Right lung (tissue), 10 donors: ENCODE measurements at places on chromosomes 3 and 15.

DNA sequence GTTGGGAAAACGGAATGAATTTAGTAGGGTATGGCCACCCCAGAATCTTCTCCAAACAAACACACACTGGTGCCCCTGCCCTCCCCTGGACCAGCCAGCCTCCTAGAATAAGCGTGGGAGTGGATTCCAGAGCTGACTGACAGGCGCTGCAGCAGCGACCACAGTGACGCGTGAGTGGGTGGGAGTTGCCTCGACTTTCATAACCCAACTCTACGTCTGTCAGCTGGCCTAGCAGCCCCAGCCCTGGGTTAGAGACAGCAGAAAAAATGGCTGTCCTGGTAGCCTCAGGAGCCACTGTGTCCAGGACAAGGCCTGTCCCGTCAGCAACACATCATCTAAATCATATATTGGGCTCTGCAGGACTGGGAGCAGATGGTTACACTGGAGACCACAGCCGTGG, 10.0 kb downstream of the PLA2G4B start:
- no peak for DNase-seq

GRCh38 chr15:85312486-85312885, 67.9 kb upstream of the AKAP13 start:
- DNase-seq: no peak

GRCh38 chr3:178849199-178849910, 222.3 kb downstream of the ZMAT3 start:
- DNase-seq: no peak

DNA sequence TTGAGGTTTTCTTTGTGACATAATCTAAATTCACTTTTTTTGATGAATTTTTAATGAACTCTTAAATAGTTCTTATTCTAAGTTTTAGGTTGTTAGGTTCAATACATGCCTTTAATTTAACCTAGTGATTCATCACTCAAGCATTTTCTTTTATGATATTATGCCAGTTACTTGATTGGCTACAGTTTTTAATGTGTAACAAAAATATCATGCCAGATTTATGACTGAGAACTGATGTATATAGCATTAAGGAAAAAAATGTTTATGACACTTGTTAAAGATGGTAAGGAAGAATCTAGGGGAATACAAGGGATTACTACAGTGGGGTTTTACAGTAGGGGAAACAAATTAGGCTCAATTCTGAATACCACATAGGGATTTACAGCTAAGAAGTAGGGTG, 103.1 kb downstream of the VGLL3 start:
- no peak for DNase-seq

DNA sequence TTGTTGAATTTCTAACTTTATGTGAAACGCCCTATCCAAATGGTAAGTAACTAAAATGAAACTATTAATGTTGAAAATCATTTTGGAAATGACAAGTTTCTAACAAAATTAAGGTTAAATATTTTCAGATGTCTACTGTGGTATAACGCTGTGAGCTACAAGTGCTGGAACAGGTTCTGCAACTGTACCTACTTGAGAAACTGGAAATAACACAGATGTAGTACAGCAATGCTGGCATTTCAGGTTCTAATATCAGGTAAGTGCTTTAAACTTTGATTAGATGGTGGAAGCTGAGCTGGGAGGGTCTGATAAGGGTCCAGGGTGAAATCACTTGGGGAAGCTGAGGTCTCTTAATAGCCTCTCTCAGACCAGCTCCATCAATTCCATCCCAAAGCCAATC, 315.1 kb downstream of the STXBP5L start:
- DNase-seq: peak; percentile 35

- DNase-seq: no peak
Measured at GRCh38 chr3:104989878-104990277, 376.8 kb upstream of the ALCAM start.

DNA sequence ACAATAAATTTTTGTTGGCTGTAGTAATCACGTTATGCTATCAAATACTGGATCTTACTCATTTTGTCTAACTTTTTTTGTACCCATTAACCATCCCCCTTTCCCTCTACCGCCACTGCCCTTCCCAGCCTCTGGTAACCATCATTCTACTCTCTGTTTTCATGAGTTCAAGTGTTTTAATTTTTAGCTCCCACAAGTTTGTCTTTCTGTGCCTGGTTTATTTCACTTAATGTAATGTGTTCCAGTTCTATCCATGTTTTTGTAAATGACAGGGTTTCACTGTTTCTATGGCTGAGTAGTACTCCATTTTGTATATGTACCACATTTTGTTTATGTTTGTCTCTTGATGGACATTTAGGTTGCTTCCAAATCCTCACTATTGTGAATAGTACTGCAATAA, 52.1 kb downstream of the STARD9 start:
- no peak for DNase-seq

- DNase-seq: no peak
Measured at GRCh38 chr3:134085034-134085775, 55.5 kb upstream of the SLCO2A1 start.

GRCh38 chr3:126883241-126883640, 99.7 kb upstream of the PLXNA1 start:
- peak; percentile 6 for DNase-seq

GRCh38 chr15:75502360-75502759, 50.9 kb upstream of the SIN3A start:
- DNase-seq: no peak

DNA sequence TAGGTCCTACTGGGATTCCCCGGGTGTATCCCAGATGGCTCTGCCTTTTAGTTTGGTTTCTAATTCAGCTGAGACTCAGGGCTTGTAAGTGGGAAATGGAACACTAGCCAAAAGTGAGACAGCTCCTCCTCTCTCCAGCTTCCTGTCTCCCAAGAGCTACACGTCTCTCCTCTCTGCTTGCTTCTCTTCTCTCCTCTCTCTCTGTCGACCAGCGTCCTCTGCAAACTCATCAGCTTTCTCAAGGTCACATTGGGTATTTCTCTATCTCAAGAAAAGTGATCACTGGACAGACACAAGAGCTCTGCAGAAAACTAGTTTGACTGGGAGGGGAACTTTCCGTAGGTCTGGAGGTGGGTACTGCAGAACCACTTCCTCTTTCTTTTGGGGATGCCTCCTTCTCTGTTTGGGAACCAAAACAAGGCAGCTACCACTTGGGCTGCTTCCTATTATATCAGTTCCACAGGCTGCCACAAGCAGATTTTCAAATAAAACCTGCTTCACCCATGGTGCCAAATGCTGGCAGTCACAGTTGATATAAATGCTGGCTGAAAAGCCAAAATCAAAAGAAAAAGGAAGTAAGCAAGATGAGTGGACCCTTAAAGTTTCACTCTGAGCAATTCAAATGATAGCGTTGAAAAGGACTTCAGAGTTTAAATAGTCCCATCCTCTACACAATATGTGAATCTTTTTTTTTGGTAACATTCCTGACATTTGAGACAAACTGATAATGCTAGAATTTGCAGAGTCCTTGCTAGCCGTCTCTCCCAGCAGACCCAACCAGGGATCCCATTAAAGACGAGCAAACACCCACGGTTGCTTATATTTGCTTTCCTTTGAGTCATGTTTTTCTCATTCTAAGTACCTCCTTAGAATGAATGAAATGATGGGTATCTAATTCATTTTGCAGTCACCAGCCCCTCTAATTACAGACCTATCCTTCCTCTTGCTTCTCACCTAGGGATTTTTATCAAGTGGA, 7.2 kb upstream of the DYNC1LI1 start:
- DNase-seq: peak; percentile 37

DNA sequence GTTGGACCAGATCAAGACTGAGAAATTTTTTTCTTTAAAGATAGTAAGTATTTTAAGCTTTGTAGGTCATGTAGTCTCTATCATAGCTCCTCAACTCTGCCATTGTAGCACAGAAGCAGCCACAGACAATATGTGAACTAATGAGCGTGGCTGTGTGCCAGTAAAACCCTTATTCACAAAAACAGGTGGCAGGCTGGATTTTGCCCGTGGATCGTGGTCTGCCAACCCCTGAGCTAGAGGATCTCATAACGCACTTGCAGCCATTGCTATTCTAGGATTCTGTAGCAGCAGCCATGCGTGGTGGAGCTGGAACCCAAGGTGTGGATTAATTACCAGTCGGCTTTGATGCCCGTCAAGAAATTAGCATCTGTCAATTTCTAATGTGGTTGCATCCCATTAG, 68.7 kb upstream of the PLXNA1 start:
- DNase-seq: no peak

GRCh38 chr3:161560008-161560637, 63.5 kb downstream of the OTOL1 start:
- DNase-seq: peak; percentile 32
